Right cardiac atrium (tissue), 5 donors: ENCODE measurements at places on chromosomes 3 and 15.

DNA sequence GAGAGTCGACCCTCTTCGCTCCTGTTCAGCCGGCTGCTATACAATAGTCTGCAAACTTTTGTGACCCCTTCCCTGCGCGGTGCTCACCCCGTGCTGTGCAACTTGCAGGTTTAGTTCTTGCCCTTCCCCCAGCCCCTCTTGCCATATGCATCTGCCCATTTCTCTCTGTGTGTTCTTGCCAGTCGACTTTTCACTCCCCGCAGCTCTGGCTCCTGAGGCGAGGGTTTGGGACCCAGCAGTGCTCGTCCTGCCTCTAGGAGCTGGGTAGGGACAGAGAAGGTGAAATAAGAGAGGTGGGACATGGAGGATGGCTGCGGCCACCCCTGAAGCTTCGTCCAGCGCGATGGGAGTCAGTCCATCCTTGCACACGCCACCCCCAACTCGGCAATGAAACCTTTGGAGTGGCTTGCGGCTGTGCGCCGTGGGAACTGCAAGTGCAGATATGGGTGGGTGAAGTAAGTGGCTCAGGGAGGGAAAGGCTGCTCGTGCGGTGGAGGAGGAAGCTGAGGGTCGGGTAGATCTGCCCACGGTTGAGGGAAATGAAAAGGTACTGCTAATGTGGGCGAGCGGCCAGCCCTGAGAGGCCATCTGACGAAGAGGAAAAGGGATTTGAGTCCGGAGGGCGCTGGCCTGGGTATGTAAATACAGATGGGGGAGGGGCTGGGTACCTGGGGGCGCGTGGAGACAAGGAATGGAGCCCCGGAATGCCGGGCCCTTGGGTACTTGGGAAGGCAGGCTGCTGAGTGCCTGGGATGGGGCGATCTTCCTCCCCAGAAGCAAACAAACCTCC lies 1.0 kb downstream of the LRRC3B start:
- DNase-seq: no peak

GRCh38 chr3:146199762-146200161 lies 38.8 kb upstream of the PLOD2 start:
- DNase-seq: no peak

GRCh38 chr3:17982211-17982880 lies 239.9 kb upstream of the TBC1D5 start:
- no peak for DNase-seq

DNA sequence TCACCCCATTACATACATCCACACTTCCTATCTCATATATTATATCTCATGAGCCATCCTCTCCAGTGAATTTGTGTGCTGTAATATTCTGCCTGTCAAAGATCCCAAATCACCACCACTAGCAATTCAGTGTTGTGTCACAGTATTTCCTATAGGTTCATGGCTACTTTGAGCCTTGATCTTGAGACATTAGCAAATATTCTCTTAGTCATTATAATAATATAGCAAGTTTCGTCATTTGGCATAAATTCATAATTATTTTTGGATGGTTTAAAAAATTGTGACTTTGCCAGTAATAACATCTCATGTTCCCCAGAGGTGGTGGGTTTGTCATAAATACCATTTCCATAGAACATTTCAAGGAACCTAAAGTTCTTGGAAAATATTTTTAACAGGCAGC lies 47.7 kb downstream of the CMSS1 start:
- DNase-seq: no peak

GRCh38 chr15:100895721-100896120 lies 16.1 kb downstream of the ALDH1A3 start:
- DNase-seq: no peak

- DNase-seq: no peak
Observed at GRCh38 chr3:15682561-15683185, 81.1 kb downstream of the BTD start.

DNA sequence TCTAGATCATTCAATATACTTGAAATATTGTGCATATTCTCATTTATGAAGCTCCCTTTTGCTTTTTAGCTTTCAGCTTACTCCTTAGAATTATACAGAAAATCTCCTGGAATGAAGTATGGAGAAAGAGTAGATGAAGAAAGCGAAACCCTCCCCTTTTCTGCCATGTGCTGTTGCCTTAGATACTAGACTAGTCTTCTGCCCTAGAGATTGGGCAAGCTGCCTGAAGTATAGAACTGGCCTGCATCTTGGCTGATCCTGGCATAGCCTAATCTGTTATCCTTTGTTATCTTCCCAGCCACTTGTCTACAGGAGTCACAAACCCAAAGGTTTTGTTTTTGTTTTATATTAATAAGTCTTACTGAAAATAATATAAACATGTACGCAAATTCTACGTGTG lies 138.8 kb downstream of the RBPMS2 start:
- DNase-seq: no peak

DNA sequence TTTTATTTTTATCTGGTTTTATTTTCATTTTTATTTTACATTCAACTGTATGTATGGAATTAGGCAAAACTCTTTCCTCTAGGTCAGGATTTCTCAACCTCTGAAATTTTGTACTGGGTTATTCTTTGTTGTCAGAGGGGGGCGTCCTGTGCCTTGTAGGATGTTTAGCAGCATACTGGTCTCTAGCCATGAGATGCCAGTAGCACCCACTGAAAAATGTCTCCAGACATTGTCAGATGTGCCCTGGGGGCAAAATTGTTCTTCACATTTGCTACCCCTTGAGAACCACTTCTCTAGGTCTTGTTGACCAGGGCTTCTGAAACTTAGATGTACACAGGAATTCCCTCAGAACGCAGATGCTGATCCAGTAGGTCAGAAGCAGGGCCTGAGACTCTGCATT lies 5.4 kb downstream of the CHRNA5 start:
- DNase-seq: no peak

DNA sequence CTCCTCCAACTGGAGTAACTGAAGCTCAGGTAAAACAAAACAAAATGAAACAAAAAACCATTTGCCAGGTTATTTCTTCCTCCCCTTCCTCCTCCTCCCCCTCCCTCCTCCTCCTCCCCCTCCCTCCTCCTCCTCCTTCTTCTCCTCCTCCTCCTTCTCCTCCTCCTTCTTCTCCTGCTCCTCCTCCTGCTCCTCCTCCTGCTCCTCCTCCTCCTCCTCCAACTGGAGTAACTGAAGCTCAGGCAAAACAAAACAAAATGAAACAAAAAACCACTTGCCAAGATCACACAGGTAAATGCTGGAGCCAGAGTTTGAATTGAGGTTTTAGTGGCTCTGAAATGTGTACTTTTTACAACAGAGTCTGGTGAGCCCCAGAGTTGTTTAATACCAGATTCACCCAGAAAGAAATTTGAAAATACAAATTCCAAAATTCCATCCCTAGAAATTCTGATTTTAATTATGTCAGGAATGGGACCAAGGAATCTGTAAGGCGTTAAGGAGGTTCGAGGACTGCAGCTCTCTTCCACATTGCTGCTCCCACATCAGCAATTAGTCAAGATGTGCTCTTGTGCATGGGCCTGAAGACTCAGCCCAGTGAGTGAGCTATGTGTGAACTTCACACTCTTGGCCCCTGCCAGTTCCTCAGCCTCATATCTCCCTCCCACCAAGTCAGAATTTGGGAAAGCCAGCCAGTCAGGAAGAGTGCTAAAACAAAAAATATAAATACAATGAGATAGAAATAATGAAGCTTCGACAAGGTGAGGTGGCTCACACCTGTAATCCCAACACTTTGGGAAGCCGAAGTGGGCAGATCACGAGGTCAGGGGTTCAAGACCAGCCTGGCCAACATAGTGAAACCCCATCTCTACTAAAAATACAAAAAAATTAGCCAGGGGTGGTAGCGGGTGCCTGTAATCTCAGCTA lies 31.6 kb upstream of the ZNF770 start:
- no peak for DNase-seq

GRCh38 chr15:68208636-68209240 lies 3.6 kb upstream of the CALML4 start:
- DNase-seq: no peak

DNA sequence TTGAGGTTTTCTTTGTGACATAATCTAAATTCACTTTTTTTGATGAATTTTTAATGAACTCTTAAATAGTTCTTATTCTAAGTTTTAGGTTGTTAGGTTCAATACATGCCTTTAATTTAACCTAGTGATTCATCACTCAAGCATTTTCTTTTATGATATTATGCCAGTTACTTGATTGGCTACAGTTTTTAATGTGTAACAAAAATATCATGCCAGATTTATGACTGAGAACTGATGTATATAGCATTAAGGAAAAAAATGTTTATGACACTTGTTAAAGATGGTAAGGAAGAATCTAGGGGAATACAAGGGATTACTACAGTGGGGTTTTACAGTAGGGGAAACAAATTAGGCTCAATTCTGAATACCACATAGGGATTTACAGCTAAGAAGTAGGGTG lies 103.1 kb downstream of the VGLL3 start:
- DNase-seq: no peak

DNA sequence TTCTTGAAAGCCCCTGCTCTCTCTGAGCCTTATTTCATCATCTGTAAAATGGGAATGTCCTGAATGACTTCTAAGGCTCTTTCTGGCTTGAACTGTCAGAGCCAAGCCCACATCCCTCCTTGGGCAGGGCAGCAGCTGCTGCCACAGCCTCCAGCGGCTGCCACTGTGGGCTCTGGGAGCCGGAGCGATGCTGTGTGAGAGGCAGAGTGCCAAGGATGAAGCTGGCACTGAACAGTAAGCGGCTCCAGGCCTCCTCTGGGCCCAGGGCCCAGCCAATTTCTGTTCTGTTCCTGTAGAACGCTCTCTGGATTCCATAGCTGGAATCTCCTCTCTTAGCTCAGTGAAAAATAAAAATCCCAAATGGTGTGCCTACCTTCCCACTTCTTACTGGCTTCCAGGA lies 4.4 kb downstream of the CPLX3 start:
- no peak for DNase-seq

GRCh38 chr3:139353920-139354556 lies 10.2 kb downstream of the MRPS22 start:
- no peak for DNase-seq

DNA sequence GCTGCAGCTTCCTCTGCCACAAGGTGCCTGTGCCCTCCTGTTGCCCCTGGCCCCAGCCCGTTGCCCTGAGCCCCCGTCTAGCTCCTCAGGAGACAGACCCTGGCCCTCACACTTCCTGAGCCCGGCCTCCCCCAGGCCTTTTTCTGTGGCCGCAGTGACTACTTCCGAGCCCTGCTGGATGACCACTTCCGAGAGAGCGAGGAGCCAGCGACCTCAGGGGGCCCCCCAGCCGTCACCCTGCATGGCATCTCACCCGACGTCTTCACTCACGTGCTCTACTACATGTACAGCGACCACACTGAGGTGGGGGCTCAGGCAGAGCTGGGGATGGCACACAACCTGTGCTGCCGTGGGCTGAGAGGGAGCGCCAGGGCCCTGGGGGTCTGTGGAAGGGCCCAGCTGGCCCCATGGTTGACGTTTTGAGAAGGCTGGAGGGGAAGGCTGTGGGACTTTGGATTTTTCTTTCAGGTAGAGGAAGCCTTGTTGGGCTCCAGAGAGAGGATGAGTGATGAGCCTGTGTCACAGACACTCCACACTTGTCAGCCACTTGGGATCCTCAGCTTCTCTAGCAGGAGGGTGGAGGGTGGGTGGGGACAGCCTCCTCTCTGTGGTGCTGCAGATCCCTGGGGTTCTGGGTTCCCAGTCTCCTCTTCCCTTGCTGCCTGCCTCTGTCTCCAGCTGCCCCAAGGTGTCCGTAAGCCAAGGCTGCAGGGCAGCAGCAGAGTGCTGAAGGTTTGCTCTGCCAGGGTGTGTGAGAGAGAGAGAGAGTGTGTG lies 5.0 kb downstream of the ABTB1 start:
- DNase-seq: no peak

GRCh38 chr3:20105513-20106280 lies 65.5 kb downstream of the KAT2B start:
- no peak for DNase-seq

- DNase-seq: no peak
Observed at GRCh38 chr3:124373524-124373923, 356.7 kb upstream of the UMPS start.

DNA sequence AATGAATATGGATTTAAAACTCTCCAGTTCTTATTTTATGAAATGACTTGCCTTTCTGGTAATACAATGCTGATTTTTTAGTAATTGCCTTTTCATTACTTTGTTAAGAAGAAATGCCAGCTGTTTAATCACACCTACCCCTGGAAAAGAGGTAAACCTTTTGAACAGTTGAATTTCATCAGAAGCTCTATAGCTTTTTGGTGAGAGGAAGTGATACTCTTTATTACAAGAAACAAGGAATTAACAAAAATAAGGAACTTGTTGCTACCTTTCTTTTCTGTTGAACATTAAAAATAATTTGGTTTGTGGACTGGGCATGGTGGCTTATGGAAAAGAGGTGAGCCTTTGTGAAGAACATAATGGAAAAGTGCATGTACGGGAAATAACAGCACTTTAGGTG lies 19.7 kb downstream of the BLOC1S6 start:
- DNase-seq: no peak

GRCh38 chr3:13135251-13135810 lies 62.1 kb upstream of the IQSEC1 start:
- peak; percentile 42 for DNase-seq

DNA sequence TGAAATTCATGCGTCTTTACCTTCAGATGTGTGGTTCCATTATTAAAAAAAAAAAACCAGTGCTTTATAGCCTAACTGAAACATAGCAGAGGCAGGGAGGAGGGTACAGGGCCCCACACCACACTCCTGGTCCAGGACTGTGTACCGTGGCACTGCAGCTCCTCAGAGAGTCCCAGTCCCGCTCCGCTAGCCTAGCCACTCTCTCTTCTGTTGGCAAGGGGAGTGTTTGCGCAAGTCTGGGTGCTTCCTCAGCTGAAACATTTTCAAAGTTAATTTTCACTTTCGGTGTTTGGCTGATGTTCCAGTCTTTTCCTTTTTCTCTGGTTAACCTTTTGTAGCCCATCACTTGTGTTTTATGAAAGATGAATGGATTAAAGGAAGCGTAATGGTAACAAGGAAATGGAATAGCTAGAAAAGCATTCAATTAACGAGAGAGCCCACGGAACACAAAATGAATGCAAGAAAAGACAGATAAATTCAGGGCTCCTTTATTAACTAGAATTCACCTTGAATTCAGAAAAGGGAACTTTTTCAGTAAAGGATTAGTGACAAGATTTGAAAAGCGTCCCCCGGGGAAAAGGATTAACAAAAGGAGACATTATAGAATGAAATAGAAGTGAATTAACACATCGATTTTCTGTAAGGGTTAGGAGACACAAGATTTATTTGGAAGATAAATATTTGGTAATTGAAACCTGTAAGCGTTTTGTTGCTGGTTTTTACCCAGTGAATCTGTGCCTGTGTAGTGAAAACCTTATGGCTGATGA lies 177.0 kb downstream of the CACNA2D3 start:
- DNase-seq: no peak

GRCh38 chr3:171844873-171845272 lies 1.7 kb downstream of the TMEM212 start:
- DNase-seq: no peak

- no peak for DNase-seq
Observed at GRCh38 chr3:160618878-160619277, 53.5 kb upstream of the KPNA4 start.

DNA sequence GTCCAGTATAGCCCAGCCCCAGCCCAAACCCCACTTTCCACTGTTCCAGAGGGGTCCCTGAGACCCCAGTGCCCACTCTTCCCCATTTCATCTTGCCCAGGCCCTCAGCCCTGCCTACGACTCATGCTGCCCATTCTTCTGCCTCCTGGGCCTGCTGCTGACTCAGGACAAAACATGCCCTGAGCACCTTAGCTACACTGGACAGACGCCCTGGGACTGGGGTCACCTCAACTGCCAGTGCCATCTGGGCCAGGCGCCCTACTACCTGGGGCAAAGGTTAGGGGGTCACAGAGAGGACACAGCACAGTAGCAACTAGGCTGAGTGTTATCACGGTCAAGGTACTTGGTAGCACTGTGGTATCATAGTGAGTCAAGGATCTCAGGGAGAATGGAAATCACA lies 2.6 kb upstream of the LAMB2 start:
- DNase-seq: no peak
